ENCODE measurements at places on chromosomes 13 and 19.
A peak's percentile ranks its signal among the peaks of the same experiment; 100 is the strongest.

DNA sequence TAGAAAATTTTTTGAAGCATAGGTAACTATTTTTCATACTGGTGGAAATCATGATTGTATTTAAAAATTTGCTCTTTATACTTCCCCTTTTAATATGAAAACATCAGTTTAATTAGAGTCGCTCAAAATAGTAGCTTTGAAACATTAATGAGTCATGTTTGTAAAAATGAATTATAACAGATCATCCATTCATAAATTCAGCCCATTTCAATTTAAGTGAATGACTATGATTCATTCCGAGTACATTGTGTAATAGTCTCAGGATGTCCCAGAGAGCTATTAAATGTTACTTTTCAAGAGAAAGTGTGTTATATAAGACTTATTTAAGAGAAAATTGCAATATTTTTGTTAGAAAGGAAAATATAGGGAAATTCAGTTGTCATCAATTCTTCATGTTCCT, 111.0 kb downstream of the FNDC3A start:
- DNase-seq: no peak

DNA sequence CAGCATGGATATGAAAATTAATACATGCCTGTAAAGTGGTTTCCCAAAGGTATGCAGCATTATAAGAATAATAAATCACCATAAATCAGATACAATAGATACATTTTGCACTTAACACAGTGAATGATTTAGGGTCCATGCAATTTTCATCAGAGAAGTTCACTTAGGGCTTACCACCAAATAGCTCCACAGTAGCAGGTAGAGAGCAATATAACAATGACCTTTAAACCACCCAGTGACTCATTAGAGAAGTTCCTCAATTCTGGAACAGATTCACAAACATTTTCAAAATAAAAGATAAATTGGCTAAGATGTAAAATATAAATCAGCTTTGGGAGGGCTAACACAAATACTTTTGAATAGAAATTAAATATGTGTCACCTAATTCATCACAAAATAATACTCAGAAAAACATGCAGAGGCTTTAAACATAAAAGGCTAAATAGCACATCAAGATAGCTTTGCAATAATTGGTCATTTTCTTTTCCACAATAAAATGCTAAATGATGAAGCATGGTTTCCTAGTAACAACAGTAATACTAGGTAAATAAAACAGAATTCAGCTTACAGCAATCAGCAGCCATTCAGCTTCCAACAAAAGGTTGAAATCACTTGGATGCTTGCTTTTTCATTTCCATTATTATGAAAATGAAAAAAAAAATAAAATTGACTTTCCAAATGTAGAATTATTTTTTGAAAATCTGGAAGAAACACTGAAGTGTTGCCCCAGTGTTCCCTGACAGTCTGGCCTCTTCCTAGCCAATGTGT, 84.3 kb upstream of the NBEA start:
- DNase-seq: no peak

- no peak for DNase-seq
These were observed 213.9 kb upstream of the TSHZ3 start for GRCh38 chr19:31562966-31563612.

DNA sequence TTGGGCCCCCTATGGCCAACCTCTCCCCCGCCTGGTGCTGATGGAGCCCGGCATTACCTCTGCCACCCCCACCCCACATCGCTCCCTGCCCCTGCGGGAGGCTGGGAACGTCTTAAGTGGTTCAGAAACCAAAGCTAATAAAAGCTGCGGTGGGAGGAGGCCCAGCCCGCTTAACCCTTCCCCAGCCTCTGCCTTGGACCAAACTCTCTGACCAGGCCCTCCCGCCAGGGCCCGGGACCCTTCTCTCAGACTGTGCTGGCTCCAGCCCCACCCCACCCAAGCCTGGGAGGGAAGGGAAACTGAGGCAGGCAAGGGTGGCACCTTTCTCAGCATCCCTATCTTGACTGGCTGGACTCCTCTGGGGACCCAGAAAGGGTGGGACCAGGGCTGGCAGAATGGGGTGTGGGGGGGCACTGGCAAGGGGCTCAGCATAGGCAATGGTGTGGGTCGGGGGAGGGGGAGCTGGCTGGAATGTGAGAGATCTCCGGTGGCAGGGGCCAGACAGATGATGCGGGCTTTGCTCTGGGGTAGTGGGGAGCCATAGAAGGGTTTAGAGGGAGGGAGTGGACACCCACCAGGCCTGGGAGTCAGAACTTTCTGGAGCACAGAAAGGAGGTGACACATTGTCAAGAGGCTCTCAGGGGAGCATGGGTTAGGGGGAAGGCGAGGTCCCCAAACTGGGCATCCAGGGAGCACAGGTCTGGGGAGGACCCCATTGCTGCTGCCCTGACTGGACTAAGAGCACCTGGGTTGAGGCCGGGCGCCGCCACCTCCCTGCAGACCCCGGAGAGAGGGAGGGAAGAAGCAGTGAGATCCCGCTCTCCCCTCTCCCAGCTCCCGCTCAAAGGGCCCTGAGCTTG, 21.9 kb downstream of the SMIM24 start:
- DNase-seq: no peak

DNA sequence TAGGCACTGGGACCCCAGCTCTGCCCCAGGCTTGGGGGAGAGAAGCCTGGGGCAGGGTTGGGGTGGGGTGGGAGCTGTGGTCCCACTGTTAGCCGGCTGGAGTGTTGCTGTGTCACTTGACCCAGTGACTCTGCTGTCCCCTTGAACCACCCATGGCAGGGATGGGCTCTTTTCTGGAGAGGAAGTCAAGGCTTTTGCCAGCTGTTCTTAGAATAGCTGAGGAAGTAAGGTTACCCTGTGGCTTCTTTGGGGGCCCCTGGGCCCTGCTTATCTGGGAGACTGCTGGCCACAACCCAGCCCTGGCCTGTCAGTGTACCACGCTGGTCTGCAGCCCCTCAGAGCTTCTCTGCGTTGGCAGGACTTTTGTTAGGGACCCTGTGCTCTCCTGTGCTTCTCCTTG, 9.1 kb downstream of the PNPLA6 start:
- DNase-seq: no peak

- DNase-seq: peak; percentile 88
These were observed 6.6 kb upstream of the NPAS1 start for GRCh38 chr19:47013041-47013517.

DNA sequence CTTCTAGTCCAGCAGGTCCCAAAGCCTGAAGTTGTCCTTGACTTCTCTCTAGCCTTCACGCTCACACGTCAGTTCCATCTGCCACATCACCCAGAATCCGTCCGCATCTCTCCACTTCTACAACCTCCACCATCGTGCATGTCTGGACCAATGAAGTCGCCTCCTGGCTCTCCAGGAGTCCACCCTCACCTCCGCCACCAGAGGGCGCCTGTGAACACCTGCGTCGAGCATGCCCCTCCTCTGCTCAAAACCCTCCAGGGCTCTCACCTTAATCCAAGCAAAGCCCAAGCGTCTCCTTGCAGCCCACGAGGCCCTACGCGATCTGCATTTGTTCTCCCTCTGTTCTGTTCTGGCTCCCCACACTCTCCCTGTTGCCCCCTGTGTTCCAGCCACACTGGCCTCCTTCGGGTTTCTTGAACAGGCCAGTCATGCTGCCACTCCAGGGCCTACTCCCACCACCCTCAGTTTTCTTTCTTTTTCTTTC, 3.7 kb downstream of the USHBP1 start:
- DNase-seq: peak; percentile 88

DNA sequence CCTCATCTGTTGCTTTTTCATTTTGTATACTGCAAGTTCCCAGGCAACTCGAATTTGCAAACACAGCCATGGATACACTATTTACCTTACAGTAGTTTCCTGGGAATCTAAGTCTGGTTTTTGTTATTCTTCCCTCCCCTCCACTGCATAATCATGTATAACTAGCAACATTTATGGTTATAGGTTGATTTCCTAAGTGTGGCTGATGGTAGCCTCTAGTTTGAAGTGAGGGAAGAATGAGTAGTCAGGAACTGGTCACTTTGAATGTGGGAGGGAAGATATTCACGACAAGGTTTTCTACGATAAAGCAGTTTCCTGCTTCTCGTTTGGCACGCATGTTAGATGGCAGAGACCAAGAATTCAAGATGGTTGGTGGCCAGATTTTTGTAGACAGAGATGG, at the start of gene KCNRG:
KCNRG (plus strand) TSS at position 187 of the 400 bp plus-strand sequence; CDS start at position 237, 50 bp downstream.
- no peak for DNase-seq

GRCh38 chr19:44725251-44725650, 23.3 kb upstream of the BCL3 start:
- DNase-seq: no peak

- DNase-seq: peak; percentile 73
These were observed 480.2 kb upstream of the MIR17HG start for GRCh38 chr13:90867336-90867683.

GRCh38 chr19:3855320-3855719, 13.5 kb downstream of the ZFR2 start:
- DNase-seq: peak; percentile 71

DNA sequence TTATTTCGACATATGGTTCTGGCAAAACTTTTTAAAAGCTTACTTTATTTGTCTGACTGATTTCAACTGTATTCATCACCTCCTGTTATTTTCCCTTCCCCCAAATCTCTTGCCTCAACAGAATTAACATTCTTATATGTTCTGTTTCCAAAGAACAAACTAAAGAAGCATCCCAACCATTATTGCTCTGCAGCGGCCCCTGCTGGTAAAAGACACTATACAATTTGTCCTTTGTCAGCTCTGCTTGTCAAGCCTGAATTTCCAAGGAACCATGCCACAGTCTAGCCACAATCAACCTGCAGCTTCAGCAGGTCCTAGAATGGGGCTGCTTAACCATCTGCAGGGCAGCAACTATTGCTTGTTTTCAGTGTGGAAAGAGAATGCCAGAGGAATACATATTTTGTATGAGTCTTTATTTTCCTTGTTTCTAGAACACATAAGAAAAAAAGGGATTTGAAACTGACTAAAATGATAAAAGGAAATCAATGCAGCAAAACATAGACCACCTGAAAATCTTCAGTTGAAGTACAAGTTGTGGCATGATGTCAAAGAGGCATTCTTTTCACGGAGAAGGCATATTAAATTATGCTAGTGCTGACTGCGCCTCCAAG, 845.3 kb downstream of the DIAPH3 start:
- no peak for DNase-seq

DNA sequence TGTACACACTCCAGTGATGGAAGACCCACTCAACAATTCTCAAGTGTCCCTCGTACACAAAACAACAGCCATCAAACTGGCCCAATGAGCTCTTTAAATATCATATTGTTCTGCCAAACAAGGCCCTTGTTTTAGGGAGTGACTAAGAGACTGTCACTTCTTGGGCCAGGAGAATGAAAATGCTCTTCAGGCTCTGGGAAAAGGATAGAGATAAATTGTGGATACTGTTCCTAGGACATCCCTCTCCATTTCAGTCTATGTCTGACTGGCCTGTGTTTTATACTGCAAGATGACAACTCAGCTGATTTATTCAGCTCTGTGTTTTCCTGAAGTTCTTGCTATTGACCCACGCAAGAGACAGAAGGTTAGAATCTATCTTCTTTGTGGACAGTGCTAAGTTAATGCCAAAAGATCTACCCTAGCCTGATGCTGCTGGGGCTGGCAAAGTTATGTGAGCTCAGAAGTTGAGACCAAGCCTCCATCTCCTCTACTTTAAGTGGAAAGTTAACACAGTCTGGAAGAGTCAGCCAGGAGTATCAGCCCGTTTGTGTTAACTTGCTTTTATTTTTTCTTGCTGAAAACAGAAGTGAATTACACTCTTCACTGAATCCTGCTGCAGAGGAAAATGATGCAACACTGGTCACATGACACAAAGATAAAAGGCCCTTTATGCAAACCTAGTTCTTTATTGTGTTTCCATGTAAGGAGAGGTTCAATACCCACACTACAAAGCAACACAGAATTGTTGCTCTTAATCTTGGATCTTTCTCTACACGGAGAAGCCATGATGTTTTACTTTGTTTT, 14.6 kb downstream of the FRY start:
- DNase-seq: no peak

GRCh38 chr19:13717194-13717643, 47.1 kb upstream of the MRI1 start:
- no peak for DNase-seq

- DNase-seq: no peak
These were observed 2.2 kb downstream of the C19orf33 start for GRCh38 chr19:38306236-38306635.

GRCh38 chr13:33773790-33774462, 44.0 kb upstream of the RFC3 start:
- no peak for DNase-seq

DNA sequence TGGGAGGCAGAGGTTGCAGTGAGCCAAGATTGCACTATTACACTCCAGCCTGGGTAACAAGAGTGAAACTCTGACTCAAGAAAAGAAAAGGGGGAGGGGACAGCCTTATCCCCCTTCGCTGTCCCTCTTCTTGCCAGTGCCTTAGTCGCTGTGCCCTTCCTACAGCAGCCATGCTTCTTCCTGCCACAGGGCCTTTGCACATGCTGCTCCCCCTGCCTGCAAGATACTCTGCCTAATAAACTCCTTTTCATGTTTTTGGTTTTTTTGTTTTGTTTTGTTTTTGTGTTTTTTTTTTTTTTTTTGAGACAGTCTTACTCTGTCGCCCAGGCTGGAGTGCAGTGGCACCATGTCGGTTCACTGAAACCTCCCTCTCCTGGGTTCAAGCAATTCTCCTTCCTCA, 21.4 kb downstream of the NWD1 start:
- no peak for DNase-seq

DNA sequence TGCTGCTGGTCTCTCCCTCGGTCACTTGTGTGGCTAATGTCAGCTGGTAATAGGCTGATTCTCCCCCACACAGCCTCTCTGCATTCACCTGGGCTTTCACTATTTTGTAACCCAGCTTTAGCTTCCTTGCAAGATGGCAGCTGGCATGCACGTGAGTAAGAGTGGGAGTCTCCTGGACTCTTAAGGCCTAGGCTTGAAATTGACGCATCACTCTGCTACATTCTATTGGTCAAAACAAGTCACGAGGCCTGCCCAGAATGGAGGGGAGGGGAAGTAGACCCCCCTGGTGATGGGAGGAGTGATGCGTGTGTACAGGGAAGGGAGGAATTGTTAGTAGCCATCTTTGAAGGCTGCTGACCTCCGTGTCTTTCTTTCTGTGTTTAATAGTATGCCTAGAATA, 24.9 kb upstream of the PNMA8B start:
- no peak for DNase-seq

DNA sequence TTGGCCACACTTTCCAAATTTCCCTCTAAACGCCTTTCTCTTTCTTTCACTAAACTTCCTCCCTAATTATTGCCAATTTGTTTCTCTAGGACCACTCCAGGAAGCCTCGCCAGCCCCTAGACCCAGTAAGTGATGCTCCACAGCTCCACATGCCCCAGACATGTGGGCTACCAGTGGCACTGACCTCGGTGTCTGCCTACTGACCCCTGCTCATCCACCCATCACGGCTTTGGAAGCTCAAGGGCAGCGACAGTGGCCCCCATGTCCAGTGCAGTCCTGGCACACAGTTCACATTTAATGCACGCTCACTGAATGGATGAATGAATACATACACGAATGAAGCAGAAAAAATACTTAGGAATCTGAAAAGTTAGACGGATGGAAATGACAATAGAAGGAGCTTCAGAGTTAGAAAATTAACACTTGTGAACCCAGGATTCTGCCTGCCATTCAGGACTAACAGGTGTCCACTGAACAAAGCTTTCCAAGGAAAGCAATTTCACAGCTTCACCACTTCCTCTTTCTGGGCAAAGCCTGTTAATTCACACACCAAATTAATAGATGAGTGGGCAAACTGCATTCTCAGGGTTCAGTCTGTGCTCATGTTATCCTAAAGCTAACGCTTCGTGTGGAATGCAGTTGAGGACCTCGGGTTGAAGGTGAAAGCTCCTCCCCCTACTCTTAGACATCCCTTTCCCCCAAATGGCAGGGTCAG, 50.9 kb downstream of the CCDC70 start:
- no peak for DNase-seq

All from PC-9 (cell line).